Fibroblast of skin of scalp (primary cell): ENCODE measurements at places on chromosomes 4 and X.

DNA sequence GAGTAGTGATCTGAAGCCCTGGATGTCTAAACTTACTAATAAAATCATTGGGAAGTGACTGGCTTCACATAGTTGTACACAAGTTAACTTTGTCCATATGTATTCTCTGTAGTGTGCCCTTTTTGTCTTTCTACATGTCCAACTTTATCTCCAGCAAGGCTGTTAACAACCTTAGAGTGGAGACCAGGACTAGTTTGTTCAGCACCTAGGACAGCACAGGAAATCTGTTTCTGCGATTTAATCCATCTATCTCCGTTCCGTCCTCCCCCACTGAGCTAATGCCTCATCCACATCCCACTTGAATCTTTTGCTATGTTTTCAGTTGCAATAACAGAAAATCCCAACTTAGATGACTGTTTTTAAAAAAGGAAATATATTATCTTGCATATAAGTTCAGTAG lies 3.4 kb upstream of the ARR3 start:
- DNase-seq, result peak; percentile 1

- peak; percentile 1 for DNase-seq
These were observed 730.3 kb downstream of the TRIML1 start for GRCh38 chr4:188869581-188869980.

GRCh38 chr4:184376126-184376838 lies 98.1 kb downstream of the IRF2 start:
- DNase-seq, result no peak

GRCh38 chr4:139770361-139770760 lies 104.7 kb downstream of the MGST2 start:
- peak; percentile 16 for DNase-seq

DNA sequence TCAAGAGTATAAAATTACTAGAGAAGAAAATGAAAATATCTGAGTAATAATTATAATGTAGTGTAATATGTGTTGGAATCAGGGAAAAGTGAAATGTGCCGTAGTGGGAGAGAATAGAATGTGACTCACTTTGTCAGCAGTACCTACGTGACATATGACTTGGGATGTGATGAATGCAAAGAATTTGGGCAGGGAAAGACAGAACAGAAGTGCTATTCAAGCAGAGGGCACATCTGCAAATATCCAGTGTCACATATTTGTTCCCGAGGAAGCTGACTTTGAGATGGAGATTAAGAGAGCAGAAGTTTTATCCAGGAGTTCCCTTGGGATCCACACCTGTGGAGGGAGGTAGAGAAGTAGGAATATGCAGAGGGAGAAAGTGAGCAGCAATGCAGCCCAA lies 69.3 kb upstream of the HS3ST1 start:
- peak; percentile 4 for DNase-seq

GRCh38 chr4:101018836-101019235 lies 328.5 kb downstream of the PPP3CA start:
- no peak for DNase-seq

- peak; percentile 74 for DNase-seq
These were observed 35.3 kb upstream of the GRPEL1 start for GRCh38 chr4:7103031-7103606.

DNA sequence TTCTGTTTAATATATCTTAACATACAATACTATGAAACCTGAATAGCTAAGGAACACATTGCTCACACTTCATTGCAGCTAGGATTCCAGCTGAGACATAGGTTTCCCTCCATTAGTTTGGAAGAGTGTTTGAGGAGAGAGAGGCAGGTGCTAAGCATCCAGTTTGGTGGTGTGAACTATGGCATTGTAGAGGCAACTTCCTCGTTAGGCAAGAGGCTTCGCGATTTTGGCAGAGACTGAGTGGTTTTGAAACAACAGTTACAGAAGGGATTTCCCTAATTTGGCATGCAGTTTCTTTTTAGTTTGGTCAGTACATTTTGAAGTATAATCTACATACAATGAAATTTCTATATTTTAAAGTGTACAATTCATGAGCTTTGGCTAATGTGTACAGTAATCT lies 117.1 kb upstream of the BMP3 start:
- no peak for DNase-seq

GRCh38 chr4:119697887-119698393 lies 69.3 kb upstream of the PDE5A start:
- DNase-seq, result no peak

DNA sequence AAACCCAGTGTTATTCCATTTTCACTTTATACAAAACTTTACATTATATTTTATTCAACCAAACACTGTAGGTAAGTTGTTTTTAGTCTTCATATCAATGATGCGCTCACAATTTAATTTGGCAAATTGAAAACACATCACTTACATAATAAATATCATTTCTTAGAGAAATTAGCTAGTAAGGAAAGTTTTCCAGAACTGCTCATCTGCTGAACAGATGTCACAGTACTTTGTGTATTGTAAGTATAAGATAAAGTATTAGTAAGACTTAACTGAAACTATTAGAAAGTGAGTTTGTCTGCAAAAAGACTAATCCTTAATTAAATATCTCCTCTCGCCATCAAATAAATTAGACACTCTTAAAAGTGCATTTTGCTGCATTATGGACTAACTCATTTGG lies 108.7 kb upstream of the PACRGL start:
- no peak for DNase-seq

- peak; percentile 66 for DNase-seq
These were observed 264.0 kb upstream of the BOD1L1 start for GRCh38 chr4:13891544-13891939.

- DNase-seq, result no peak
These were observed 2.6 kb upstream of the PRPS1 start for GRCh38 chrX:107625739-107626138.

- DNase-seq, result no peak
These were observed 2.8 kb upstream of the ZNF718 start for GRCh38 chr4:121408-122084.

DNA sequence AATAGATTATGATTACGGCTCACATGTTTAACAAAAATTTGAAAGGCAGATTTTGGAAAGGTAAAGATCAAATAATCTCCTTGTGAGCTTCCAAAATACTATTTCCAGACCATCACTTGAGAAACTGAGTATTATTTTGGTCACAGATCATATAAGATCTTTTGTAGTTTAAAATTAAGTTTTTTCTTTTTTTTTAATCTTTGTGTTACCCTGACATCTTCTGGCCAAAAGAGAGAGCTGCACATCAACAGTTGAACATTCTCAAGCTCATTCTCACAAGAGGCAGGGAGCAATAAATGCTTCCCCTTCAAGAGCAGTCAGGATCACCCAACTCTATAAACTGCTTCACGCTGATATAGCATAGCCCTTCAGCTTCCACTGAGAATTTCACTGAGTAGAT lies 15.9 kb downstream of the TMEM192 start:
- peak; percentile 27 for DNase-seq

GRCh38 chr4:17597517-17597916 lies 16.9 kb upstream of the MED28 start:
- no peak for DNase-seq

GRCh38 chrX:120446498-120446897 lies 22.6 kb downstream of the LAMP2 start:
- peak; percentile 55 for DNase-seq

- no peak for DNase-seq
These were observed 38.1 kb downstream of the FRG2 start for GRCh38 chr4:189988877-189989431.

- DNase-seq, result peak; percentile 59
These were observed 32.1 kb downstream of the ZGRF1 start for GRCh38 chr4:112604589-112604988.

- no peak for DNase-seq
These were observed 70.1 kb downstream of the NSG1 start for GRCh38 chr4:4456816-4457578.

DNA sequence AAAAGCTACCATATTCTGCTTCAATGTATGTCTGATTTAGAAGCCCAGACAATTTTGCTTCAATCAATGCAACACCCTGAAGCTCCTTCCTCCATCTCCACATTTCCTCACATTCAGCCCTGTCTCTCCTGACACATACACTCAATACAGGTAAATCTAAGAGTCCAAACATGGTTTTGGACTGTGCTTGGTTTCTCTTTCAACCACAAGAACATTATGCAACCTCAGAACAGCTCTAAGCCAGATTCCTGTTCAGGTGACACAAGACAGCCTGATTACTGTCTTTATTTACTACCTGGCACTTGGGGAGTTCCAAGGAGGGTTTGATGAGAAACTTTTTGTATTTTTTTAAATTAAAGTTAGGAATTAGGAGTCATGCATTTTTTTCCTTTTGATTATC lies 307.5 kb upstream of the SLIT2 start:
- no peak for DNase-seq

- no peak for DNase-seq
These were observed 34.8 kb downstream of the YIPF6 start for GRCh38 chrX:68533656-68534055.

DNA sequence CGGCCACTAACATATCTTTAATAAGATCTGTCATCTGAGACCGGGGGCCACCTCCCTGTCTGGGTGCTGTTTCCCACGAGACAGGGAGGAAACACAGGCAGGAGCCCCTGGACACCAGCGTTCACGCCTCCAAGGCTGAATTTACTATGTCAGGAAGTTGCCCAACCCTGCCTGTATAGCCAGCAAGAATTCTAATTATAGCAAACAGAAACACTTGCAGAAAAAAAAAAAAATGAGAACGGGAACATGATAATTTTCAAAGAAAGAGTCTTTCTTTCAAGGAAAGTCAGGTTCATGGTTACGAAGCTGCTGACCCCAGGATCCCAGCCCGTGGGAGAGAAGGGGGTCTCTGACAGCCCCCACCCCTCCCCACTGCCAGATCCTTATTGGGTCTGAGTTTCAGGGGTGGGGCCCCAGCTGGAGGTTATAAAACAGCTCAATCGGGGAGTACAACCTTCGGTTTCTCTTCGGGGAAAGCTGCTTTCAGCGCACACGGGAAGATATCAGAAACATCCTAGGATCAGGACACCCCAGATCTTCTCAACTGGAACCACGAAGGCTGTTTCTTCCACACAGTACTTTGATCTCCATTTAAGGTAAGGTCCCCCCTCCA lies at the start of gene IL3RA:
Gene IL3RA (plus strand): TSS at position 455 of the 613 bp plus-strand sequence. CDS start 4,981 bp downstream, outside the sequence.
- DNase-seq, result no peak

- DNase-seq, result no peak
These were observed 13.7 kb upstream of the TLR8 start for GRCh38 chrX:12892716-12893115.

- peak; percentile 29 for DNase-seq
These were observed 64.9 kb upstream of the DYNLT3 start for GRCh38 chrX:37912304-37912703.

- DNase-seq, result peak; percentile 96
These were observed 13.8 kb upstream of the SMS start for GRCh38 chrX:21926527-21927278.

GRCh38 chr4:55618546-55619143 lies 17.5 kb downstream of the NMU start:
- DNase-seq, result no peak

- no peak for DNase-seq
These were observed 143.5 kb upstream of the MAMLD1 start for GRCh38 chrX:150219374-150220185.

DNA sequence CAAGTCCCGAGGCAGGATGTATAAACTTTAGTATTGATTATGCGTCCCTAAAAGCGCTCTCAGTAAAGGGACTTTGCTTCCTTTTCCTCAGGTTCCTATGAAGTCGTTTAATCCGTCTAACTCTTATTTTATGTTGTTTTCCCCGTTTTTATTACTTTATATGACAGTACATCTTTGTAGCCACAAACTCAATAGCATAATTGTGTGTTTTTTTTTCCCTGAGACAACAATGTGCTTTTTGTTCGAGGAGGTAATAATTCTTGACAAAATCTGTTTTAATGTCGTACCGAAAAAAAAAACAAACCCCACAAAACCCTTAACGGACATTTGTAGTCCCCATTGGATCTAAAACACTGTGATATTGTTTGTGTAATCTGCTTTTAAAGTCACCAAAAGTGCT lies 17.9 kb upstream of the PPP2R3B start:
- no peak for DNase-seq

GRCh38 chrX:114635986-114636385 lies 52.1 kb downstream of the HTR2C start:
- DNase-seq, result no peak

DNA sequence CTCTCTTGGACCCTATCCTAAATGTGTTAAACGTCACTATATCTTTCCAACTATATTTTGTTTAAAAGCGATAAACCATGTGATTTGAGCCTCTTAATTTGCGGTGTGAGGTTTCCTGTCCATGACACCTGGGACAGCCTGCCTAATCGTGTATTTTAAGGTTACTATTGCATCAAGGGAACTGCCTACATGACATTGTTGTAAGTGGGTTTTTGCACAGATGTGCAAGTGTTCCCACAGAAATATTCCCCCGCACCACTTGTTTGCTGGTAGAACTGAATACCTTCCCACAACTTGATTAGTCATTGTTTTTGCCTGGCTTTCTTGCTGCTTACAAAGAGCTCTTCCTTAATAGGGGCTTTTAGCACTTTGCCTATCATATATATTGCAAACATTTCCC lies 5.1 kb upstream of the FAM184B start:
- DNase-seq, result no peak

GRCh38 chr4:177961761-177962380 lies 519.6 kb upstream of the AGA start:
- no peak for DNase-seq

GRCh38 chr4:17173300-17173699 lies 274.9 kb upstream of the LDB2 start:
- peak; percentile 16 for DNase-seq

- DNase-seq, result no peak
These were observed 30.2 kb downstream of the STK32B start for GRCh38 chr4:5081441-5081999.

DNA sequence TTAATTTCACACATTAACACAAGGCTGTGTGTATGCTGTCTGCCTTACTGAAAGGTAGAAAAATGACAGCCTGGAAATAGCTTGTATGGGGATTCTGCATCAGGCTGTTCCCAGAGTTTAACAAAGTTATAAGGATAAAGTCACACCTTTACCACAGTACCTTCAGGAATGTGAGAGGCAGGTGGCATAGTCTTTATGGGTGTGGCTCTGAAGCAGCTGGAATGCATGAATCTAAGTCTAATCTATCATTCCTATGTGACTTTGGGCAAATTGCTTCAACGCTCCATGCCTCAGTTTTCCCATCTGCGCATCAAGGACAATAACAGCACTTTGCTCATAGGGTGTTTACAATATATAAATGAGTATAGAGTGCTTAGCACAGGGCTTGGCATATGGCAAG lies 84.2 kb upstream of the EGFL6 start:
- no peak for DNase-seq

- no peak for DNase-seq
These were observed 735.1 kb upstream of the LCORL start for GRCh38 chr4:18756671-18757070.

- DNase-seq, result no peak
These were observed 27.8 kb upstream of the HNRNPD start for GRCh38 chr4:82401600-82401999.

- DNase-seq, result peak; percentile 92
These were observed 222.6 kb upstream of the PCDH18 start for GRCh38 chr4:137754652-137755471.

GRCh38 chr4:152245680-152246079 lies 290.2 kb downstream of the FBXW7 start:
- peak; percentile 76 for DNase-seq

GRCh38 chrX:53449632-53450031 lies 15.5 kb upstream of the HSD17B10 start:
- DNase-seq, result no peak
